Bronchial epithelial cell (primary cell): ENCODE measurements at places on chromosomes 3 and 15. TPM values are rescaled to one million over a fixed set of nuclear protein-coding genes. Genes with fewer than 3 reads are reported as not detected.
A peak's percentile ranks its signal among the peaks of the same experiment; 100 is the strongest.

GRCh38 chr15:55968923-55969322 lies 24.5 kb downstream of the NEDD4 start:
- DNase-seq: no peak

DNA sequence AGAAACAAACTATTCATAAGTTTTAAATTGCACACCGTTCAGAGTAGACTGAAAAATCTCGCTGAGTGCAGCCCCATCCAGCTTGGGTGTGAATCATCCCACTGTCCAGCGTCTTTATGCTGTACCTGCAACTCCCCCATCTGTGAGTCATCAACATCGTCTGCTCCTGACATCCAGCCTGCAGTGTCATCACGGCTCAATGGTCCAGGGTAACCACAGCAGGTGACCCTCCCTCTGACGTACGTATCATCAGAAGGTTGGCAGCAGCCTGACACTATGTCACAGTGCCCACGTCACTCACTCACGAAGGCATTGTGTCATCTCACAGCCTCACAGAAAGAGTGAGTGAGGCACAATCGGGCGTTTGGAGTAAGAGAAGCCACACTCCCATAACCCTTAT lies 65.2 kb downstream of the TPRA1 start:
- DNase-seq: peak; percentile 89

DNA sequence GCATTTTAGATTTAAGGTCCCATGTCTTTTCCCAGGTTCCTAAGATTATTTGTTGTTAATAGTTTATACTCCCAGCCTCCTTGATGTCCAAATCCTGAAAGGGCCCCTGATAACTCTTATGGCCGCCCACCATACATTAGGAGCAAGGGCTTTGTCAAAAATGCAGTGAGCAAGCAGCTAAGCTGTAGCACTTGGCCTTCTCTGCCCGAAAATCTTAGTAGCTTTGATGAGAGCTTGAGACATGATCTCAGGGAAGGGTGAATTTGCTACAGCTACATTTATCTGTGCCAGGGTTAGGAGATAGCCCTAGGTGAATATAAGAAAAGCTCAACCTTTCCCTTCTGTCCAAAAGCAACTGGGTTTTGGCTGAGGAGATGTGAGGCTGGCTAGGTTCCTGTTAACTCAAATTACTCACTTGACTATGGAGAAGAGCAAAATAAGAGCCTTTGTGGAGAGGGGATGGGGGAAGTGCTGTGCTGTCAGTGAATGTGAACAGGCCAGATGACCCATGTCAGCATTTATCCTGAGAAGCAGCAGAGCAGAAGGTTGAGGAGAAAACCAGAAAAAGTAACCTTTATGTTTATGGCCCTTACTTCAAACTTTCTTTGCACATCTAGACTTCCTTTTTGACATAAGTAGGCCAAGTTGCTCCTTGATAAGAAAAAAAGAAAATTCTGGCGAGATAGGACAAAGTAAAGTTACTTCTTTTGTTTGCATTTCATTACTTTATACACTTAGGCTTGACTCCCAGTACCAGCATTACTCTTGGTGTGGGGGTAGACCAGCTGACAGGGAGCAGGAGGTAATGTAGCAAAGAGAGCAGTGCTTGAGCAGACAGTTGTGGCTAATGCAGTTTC lies 21.1 kb downstream of the MAPK6 start:
- DNase-seq: no peak

- peak; percentile 67 for DNase-seq
Observed at GRCh38 chr3:19947549-19948225, 790 bp downstream of the RAB5A start.

- DNase-seq: peak; percentile 4
Observed at GRCh38 chr15:98076021-98076816, 115.7 kb downstream of the ARRDC4 start.

DNA sequence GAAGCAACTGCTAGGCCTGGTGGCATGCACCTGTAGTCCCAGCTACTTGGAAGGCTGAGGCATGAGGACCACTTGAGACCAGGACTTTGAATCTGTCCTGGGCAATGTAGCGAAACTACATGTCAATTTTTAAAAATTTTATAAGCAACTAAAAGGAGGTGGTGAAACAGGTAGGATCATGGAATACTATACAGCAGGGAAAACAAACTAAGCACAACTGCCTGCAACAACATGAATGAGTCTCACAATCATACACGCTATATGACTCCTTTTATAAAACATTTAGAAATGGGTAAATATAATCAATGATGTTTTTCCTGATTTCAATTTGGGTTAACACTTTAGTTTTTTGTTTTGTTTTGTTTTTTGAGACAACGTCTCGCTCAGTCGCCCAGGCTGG lies 29.5 kb upstream of the CNBP start:
- no peak for DNase-seq

DNA sequence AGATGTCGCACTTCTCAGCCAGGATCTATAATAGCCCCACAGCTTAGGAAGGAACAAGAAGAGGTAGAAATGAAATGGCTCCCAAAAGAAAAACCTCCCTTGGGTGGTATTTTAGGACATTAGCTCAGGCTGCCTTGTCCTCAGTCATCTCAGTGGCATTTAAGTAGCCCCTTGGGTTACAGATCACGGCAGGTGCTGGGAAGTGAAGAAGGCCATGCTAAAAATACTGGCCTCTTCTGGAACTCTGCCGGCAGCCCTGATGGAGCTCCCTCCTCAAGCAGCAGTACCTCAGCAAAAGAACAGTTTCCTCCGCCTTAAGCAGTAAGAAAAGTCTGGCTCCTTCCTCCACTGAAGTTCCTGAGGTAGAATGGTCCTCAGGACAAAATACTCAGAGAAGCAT lies 7.3 kb upstream of the TPM1 start:
- DNase-seq: no peak

GRCh38 chr15:42723068-42723467 lies 13.9 kb downstream of the CDAN1 start:
- DNase-seq: peak; percentile 39

Gene IRAK2
- 4.7 and 5.5 TPM in 2 replicates for total RNA-seq

- DNase-seq: peak; percentile 44
Observed at GRCh38 chr3:58032186-58032585, 24.0 kb downstream of the FLNB start.

DNA sequence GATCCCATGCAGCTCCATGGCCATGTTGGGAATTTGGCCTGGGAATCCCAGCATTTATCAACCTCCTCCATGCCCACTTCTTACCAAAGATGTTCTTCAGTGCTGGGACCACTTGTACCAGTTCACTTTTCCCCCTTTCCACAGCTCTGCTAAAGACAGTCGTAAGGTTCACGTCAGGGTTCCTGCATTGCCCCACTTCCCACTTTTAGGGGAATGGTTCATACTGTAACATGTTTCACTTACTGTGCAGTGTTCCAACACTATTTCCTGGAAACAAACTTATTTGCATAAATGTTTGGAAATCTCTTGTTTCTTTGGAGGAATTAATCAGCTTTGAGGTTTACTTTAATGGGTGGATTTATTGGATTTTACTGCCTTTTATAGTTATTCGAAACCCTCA lies 17.0 kb downstream of the APH1B start:
- DNase-seq: no peak

Gene NUP210
- under 0.01 TPM in 1 of 2 replicates, not detected in the other for total RNA-seq

Gene TMEM158
- 1.3 and 1.6 TPM in 2 replicates for total RNA-seq

DNA sequence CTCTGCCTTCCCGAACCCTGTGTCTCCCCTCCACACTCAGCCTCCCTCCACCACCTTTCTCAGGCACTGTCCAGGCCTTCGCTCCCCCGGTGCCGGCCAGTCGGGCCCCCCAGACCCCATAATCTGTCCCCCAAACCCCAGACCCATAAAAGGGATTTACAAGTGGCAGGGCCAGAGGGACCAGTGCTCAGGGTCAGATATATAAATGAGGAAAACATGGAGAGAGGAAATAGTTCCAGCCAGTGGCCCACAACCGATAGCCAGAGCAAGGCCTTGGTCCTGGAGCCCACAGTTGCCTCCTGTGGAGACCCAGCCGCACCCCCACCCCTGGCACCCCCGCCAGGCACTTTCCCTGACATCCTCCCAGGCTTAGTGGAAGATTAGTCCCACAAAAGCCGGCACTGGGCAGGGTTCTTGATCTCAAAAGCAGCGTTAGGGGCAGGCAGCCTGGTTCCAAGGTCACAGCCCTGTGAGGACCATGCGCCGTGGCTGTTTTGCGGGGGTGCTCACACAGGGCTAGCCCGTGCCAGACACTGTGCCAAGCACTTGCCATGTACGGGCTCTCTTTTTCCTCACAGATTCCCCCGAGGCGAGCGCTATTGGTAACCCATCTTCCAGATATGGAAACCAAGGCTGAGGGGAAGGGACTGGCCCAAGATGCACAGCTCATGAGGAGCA lies 1.1 kb upstream of the PLXND1 start:
- no peak for DNase-seq

DNA sequence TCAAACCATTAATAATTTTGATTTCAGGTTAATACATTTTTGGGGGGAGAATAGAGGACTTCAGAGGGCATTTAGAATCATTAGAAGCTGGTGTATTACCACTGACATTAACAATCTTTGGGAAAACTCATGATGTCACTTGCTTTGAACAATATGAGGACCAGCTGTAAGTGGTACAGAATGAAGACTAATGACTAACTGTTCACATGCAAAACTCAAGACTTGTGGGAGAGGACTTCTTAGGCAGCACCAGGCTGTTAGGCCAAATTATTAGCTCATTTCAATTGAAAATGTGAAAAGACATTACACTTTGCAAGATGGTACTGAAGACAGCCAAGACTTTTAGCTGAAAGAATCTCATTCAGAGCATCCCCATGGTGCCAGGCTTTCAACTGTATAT lies 426.2 kb upstream of the ADAMTS9 start:
- DNase-seq: no peak
